ENCODE measurements at places on chromosomes 4 and X.

- no peak for DNase-seq
Observed at GRCh38 chr4:99043346-99043745, 45.2 kb downstream of the ADH5 start.

DNA sequence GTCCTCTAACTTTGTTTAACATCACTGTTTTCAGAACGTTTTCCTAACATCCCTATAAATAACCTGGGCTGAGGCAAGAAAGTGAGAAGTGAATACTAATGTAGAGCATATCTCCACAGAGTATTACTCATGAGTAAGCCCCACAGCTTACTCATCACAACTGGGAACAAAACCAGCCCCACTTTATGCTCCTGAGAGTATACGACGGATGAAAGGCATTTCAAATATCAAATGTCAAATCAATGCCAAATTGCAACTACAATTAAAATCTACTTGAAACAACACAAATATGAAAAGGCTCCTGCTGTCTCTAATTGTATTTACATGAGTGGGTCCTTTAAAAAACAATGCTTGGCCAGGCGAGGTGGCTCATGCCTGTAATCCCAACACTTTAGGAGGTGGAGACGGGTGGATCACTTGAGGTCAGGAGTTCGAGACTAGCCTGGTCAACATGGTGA, 41.2 kb downstream of the SH3RF1 start:
- no peak for DNase-seq

DNA sequence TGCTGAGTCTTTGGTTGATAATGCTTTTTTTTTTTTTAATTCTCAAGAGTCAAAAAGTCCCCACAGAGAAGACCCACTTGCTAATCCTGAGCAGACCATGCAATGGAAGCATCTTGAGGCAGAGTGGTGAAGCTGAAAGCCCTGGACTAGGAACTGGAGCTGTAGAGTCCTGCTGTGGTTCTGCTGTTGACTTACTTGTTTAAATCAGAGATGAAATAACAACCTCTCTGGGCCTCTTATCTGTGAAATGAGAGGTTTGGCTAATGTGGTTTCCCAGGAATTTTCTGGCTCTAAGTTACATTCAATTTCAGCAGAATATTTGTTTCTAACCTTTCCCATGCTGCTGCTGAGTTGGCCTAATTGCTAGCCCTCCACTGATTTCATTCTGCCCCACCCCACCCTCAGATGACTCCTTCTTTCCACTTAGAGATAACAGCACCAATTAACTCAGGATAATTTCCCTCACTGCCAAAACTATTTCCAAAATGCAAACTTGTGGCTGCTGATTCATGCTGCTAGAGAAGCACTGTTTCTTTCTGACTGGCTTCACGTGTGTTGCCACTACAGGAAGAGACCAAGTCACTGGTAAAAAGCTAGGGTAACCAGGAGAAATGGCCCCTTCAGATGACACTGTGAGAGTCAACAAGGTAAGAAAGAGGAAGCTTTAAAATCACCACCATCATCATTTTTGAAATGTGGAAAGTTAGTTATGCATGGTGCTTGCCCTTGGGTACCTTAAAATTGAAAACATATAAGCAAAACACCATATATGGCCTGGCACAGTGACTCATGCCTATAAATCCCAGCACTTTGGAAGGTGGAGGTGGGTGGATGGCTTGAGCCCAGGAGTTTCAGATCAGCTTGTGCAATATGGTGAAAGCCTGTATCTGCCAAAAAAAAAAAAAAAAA, 326.4 kb downstream of the DCHS2 start:
- peak; percentile 9 for DNase-seq

- DNase-seq = no peak
Observed at GRCh38 chr4:74284053-74284452, 24.2 kb upstream of the EPGN start.

DNA sequence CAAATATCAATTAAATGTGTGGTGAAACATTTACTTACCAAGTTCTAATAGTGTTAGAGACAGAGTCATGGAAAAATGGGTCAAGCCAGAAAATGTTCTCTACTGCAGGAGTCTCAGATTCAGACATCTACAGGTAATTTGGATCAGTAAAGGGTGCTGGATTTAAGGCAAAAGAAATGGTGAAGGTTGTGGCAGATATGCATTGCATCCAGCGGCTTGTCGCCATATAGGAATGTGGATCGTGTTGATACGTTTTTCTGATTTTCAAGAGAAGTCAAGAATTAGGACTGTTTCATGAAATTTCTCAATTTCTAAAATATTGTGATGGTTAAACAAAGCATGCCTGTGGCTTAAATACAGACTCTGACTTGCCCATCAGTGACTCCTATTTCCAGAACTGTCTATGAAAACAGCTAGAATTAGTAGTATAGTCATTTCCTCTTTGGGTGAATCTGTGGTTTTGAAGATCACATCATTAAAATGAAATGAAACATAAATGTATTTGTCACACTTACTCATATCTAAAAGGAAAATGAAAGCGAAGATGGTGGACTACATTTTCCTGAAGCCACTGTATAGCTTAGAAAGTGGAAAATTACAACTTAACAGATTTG, 110.1 kb upstream of the VEGFC start:
- DNase-seq = peak; percentile 28

DNA sequence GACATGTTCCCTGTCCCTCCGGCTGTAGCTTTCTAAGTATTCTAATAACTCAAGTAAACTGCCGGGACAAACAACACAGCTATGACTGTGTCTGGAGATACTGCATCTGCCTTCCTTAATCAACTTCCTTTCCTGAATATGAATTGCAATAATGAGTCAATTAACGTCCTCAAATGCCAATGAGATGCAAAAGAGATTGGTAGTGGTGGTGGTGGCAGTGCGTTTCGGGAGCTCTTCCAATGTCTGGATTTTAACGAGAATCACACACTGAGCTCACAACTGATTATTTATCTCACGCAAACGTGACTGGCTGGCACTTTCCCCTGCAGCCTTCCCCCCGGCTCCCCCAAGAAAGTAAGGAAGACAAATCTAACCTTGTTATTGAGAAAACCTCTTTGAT, 226.1 kb upstream of the GK2 start:
- DNase-seq = no peak

DNA sequence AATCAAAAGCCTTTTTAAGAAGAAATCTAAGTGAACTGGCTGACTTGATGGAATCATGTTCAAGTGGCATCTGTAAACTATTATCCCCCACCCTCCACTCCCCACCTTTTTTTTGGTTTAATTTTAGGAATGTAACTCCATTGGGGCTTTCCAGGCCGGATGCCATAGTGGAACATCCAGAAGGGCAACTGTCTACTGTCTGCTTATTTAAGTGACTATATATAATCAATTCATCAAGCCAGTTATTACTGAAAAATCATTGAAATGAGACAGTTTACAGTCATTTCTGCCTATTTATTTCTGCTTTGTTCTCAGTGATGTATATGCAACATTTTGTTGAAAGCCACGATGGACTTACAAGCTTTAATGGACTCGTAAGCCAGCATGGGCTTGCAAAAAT, 162.3 kb downstream of the STIM2 start:
- no peak for DNase-seq
